ENCODE measurements at places on chromosomes 5 and 9.

DNA sequence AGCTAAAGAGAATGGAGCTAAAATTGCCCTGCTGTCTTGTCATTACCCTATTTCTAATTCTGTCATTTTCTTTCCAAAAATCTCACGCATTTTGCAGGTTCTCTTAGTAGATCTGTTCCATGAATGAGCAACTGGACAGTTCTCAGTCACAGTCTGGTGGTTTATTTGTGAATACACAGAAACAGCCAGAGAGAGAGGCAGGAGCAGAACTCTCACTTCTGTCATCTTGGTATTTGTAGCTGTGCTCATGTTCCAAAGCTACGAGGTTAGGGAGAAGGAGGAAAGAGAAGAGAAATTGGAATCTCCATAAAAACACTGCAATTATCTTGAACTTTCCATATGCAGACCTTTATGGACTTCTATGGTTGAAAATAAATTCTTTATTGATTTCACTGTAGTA lies 118.0 kb upstream of the OR13F1 start:
- no peak for DNase-seq

- no peak for DNase-seq
Observed at GRCh38 chr5:31172881-31173280, 20.6 kb upstream of the CDH6 start.

DNA sequence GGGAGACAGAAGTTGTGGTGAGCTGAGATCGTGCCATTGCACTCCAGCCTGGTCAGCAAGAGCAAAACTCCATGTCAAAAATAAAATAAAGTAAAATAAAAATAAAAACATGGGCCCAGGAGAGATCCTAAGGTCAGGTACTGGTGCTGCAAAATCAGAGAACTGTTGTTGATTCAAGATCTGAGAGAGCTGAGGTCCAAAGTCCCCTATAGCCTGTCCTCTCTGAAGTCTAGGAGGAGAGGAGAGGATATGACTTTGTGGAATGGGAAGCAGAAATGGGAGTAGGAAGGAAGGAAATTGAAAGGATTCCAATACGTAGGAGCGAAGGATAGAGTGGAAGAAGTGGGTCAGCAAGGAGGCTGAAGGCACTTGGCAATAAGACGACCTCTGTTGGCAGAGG lies 4.6 kb upstream of the OR1L4 start:
- DNase-seq = no peak

- DNase-seq = no peak
Observed at GRCh38 chr5:66546541-66546940, 49.7 kb upstream of the MAST4 start.

DNA sequence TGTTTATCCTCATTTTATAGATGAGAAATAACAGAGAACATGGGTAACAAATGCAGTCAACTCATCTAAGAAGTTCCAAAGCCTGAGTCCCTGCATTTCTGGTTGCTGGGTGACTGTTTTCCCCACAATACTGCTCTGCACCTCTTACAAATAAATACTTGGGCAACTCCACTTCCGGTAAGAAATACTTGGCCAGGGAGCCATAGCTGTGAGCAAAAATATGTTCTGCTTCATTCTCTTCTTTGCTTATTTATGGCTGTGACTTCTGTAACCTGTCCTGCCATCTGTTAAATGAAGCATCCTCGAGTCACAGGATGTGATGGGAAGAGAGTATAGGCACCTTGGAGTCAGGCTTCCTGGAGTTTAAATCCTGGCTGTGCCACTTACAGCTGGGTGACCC lies 49.9 kb downstream of the GDNF start:
- no peak for DNase-seq

- DNase-seq = no peak
Observed at GRCh38 chr9:95109456-95109855, 208.1 kb downstream of the FANCC start.

GRCh38 chr5:16135506-16135905 lies 44.1 kb downstream of the MARCHF11 start:
- no peak for DNase-seq

GRCh38 chr5:142863856-142864255 lies 93.7 kb downstream of the ARHGAP26 start:
- DNase-seq = no peak

- no peak for DNase-seq
Observed at GRCh38 chr5:170563824-170564567, 60.2 kb downstream of the KCNIP1 start.
